ENCODE measurements at places on chromosomes 4 and X. TPM values are rescaled to one million over a fixed set of nuclear protein-coding genes. Genes with fewer than 3 reads are reported as not detected.

GRCh38 chrX:115260330-115260729, 26.4 kb upstream of the LRCH2 start:
- no peak for DNase-seq

- no peak for DNase-seq
These were observed 114.1 kb downstream of the SOWAHB start for GRCh38 chr4:76783836-76784235.

GRCh38 chr4:73376976-73377375, 27.1 kb upstream of the ALB start:
- DNase-seq, result no peak

The RENBP gene
- 11.4 TPM for total RNA-seq

The KCNE5 gene
- 0.27 TPM for total RNA-seq

Data from heart right ventricle (tissue), 16 donors.